Breast epithelium (tissue), 4 donors: ENCODE measurements at places on chromosomes 2 and 18.
A peak's percentile ranks its signal among the peaks of the same experiment; 100 is the strongest.

- no peak for DNase-seq
- no peak overlapping the region for H3K27ac ChIP-seq
- no peak overlapping the region for H3K4me3 ChIP-seq
- H3K27me3 ChIP-seq, result no peaks in the 10 kb centered on the region
- no peaks in the 10 kb centered on the region for H3K36me3 ChIP-seq
- H3K4me1 ChIP-seq, result no peaks in the 10 kb centered on the region
Observed at GRCh38 chr2:735670-736218, 58.5 kb upstream of the TMEM18 start.

- no peak overlapping the region for H3K27ac ChIP-seq
- no peaks in the 10 kb centered on the region for H3K36me3 ChIP-seq
Observed at GRCh38 chr2:236919209-236919608, 166.5 kb upstream of the COPS8 start.

DNA sequence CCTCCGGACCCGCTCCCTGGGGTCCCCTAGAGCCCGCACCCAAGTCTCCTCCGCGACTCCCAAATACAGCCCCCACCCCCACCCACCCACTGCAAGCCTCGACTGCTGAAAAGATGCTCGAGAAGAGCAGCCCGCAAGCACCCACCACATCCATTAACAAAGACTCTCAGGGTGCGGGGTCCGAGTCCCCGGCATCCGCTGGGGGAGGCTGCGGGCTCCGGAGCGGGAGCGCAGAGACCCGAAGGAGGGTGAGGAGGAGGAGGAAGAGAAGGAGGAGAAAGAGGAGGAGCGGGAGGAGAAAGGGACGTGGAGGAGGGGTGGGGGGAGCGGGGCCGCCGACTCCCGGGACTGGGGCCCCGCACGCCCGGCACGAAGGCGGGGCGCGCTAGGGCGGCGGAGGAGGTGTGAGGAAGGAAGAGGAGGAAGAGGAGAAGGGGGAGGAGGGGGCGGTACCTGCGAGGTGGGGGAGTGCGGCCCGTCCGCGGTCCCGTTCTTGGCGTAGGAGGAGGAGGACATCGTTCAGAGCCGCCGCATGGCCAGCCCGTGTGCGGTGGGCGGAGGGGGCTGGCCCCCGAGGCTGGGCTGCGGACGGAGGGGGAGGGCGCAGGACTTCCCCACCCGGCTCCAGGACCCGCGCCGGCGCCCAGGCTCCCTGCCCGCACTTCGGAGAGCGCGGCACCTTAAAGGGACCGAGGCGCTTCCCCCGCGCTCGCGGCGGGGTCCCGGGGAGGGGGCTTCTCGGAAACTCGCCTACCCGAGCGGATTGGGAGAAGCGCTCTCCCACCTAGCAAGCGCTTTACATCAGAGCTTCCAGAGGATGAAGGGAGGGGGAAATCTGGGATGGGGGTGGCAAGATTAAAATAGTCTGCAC, at the start of gene CACNB4:
Gene CACNB4, minus strand, starts transcription at position 549 of the 871 bp plus-strand sequence.
- H3K4me3 ChIP-seq, result peak within 1 kb of the TSS; percentile 93
- H3K27me3 ChIP-seq, result peaks cover 11% of the 10 kb centered on the region
- H3K4me1 ChIP-seq, result no peaks in the 10 kb centered on the region
- no peaks in the 10 kb centered on the region for H3K36me3 ChIP-seq
- peak within 1 kb of the TSS; percentile 84 for H3K27ac ChIP-seq
- no peak for DNase-seq

GRCh38 chr18:35786365-35787042, 186.0 kb upstream of the RMP24 start:
- no peaks in the 10 kb centered on the region for H3K27me3 ChIP-seq
- H3K36me3 ChIP-seq, result no peaks in the 10 kb centered on the region
- no peak overlapping the region for H3K4me3 ChIP-seq
- H3K27ac ChIP-seq, result no peak overlapping the region

- H3K27ac ChIP-seq, result no peak overlapping the region
- no peaks in the 10 kb centered on the region for H3K27me3 ChIP-seq
- no peak for DNase-seq
- no peaks in the 10 kb centered on the region for H3K4me1 ChIP-seq
- no peak overlapping the region for H3K4me3 ChIP-seq
Observed at GRCh38 chr18:21257386-21257785, 15.4 kb downstream of the GREB1L start.

GRCh38 chr2:8086796-8087479, 594.9 kb upstream of the ID2 start:
- DNase-seq, result no peak
- no peaks in the 10 kb centered on the region for H3K36me3 ChIP-seq
- H3K27ac ChIP-seq, result no peak overlapping the region
- H3K27me3 ChIP-seq, result no peaks in the 10 kb centered on the region
- no peak overlapping the region for H3K4me3 ChIP-seq
- no peaks in the 10 kb centered on the region for H3K4me1 ChIP-seq

GRCh38 chr2:170428868-170429267, 250.9 kb downstream of the MYO3B start:
- H3K27ac ChIP-seq, result no peak overlapping the region
- H3K27me3 ChIP-seq, result no peaks in the 10 kb centered on the region
- H3K36me3 ChIP-seq, result no peaks in the 10 kb centered on the region
- H3K4me1 ChIP-seq, result no peaks in the 10 kb centered on the region
- no peak overlapping the region for H3K4me3 ChIP-seq
- no peak for DNase-seq

DNA sequence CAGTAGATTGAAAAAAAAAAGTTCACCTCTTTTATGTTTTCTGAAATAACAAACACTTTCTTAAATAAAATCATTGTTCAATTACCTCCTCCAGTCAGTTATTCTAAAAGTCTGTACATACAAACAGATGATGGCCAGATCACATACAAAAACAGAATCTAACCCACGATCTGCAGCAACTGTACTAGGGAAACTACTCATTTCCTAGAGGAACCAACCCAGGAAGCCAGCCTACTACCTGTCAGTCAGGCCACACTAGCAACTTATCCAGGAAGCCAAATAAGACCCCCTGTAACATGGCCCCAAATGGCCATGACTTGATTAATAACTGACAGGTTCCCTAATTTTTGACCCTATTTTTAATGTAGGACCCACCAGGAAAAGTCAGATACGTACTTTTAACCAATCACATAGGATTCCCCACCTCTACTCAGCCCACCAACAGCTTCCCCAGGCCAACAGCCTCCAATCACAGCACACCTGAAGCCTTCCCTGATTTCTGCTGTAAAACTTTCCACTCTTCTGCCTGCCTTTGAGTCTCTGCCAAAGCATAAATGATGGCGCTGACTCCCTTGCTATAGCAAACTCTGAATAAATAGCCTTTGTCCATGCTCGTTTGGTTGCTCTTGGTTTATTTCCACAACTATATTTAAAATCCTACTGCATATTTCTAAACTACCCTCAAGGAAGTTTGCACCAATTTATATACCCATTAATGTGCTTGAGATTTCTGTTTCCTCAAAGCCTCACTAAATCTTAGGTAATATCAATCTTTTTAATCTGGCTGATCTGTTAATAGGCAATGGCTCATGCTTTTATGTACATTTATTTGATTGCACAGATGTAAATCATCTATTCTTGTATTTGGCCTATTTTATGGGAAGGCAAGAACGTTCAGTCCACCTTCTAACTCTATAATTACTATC, 486.4 kb downstream of the FBXO15 start:
- no peaks in the 10 kb centered on the region for H3K4me1 ChIP-seq
- no peak overlapping the region for H3K27ac ChIP-seq
- no peaks in the 10 kb centered on the region for H3K27me3 ChIP-seq
- no peak overlapping the region for H3K4me3 ChIP-seq

DNA sequence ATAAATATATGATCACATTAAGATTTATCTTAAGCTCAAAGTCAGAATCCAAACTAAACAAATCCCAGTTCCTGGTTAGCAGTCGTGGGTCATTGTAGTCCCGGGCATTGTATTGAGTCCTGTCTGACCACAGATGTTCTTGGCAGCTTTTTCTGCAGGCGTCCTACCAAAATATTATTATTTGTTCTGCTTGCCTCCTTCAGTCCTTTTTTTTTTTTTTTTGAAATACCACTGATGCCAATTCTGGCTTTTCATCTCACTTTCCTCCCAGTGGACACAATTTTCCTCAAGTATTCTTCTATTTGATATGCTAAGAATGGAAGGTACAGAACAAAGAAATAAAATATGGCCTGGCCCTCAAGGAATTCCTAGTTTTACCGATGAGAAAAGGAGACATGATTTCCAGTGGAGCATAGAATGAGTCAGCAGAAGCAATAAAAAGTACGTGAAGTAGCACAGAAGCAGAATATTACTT, 151.6 kb downstream of the CSRNP3 start:
- H3K27me3 ChIP-seq, result no peaks in the 10 kb centered on the region
- no peak overlapping the region for H3K4me3 ChIP-seq
- DNase-seq, result no peak
- H3K27ac ChIP-seq, result no peak overlapping the region
- H3K36me3 ChIP-seq, result no peaks in the 10 kb centered on the region

DNA sequence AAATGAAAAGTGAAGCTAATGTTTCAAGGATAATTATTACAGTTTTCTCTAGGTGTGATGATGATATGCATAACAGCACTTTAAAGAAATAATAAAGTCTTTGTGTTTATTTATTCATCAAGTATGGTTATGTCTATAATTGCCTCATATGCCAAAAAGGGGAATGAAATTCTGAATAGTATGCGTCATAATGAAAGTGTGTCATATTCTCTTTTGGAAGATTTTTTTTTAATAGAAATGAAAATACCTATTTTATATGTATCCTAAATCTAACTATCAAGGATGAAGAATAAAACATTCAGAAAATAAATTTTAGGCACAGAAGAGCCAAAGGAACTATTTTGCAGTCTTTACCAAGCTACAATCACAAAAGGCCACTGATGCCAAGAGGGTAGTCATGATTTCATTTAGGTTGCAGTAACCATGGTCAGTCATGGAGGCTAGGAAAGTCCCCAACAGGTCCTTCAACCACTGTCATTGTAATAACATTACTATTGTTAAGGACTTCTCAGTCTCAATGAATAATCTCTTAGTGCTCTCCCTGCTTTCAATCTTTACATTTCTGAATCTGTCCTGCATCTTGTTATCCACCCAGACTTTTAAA, 712.5 kb downstream of the DCDC2C start:
- DNase-seq, result no peak
- H3K27me3 ChIP-seq, result no peaks in the 10 kb centered on the region
- no peak overlapping the region for H3K27ac ChIP-seq
- H3K4me1 ChIP-seq, result no peaks in the 10 kb centered on the region
- no peak overlapping the region for H3K4me3 ChIP-seq

DNA sequence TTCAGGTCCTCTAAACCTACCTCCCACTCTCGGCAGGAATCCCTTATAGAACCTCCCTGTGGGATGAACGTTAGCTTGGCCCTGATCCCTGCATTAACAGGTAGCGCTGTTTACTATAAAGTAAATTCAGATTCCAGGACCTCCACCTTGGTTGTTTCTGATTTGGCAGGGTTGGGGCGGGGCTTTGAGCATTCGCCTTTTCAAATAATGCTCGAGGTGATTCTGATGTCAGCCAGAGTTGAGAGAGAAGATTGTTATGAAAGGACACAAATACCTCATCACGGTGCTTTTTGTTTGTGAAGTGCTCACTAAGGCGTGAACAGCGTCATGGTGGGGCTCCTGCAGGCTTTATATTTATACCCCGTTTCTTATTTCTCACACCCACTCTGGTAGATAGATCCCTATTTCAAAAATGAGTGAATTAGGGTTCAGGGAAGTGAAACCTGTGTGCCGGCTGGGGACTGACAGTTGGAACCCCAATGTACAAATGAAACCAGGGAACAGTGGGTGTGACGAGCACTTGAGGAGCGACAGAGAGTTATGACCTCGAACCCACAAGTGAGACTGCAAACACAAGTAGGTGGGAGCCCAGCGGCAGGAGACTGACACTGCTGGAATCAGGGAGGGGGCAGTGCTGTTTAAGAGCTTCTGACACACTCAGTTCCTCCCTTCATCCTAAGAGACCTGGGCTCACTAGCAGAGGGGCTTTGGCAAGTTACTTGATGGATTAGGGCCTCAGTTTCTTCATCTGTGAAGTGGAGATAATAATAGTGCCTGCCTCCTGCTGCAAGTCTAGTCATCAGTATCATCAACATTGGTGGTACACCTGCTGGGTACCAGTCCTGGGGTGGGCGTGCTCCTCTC, 14.2 kb upstream of the CXCR4 start:
- H3K27me3 ChIP-seq, result no peaks in the 10 kb centered on the region
- no peak overlapping the region for H3K4me3 ChIP-seq
- DNase-seq, result no peak
- no peaks in the 10 kb centered on the region for H3K36me3 ChIP-seq
- peaks cover 3% of the 10 kb centered on the region for H3K4me1 ChIP-seq

DNA sequence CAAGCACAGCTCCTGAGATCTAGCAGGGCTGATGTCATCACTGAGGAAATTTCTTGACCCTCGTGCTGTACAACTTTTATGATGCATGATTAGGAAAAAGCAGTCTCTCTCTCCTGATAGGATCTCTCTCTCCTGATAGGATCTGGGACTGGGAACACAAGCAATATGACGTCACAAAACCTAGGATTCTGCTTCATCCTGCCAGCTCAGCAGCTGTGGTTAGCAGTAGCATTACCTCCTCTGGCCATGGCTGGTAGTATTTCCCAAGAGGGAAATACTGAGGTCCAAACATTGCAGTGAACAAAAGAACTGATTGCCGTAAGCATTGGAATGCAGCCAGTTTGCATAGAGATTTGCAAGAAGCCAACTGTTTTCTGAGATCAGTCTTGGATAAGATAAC, 521.2 kb upstream of the POU3F3 start:
- H3K4me3 ChIP-seq, result no peak overlapping the region
- H3K27me3 ChIP-seq, result no peaks in the 10 kb centered on the region
- DNase-seq, result no peak
- no peak overlapping the region for H3K27ac ChIP-seq
- no peaks in the 10 kb centered on the region for H3K36me3 ChIP-seq

- no peak for DNase-seq
- no peak overlapping the region for H3K27ac ChIP-seq
- no peak overlapping the region for H3K4me3 ChIP-seq
- H3K36me3 ChIP-seq, result peaks cover 14% of the 10 kb centered on the region
Observed at GRCh38 chr2:117949806-117950205, 64.1 kb downstream of the CCDC93 start.

DNA sequence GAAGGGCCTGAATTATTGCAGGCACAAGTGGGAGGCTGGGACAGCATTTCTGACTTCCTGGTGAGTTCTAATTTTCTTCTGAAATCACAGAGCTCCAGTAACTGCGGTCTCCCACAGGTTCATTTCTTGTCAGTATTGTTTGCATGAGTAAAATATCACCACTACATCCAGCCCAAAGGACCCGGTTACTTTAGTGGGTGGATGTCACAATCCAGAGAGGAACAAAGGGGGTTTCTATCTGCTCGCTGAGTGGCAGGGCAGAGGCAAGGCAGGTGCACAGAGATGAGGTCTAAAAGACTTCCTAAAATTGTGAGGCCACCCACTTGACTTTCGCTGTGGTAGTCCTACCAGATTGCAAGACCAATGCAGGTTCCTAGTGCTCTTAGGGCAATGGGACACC, 800.4 kb upstream of the ID2 start:
- no peaks in the 10 kb centered on the region for H3K27me3 ChIP-seq
- H3K27ac ChIP-seq, result no peak overlapping the region
- no peak overlapping the region for H3K4me3 ChIP-seq

- no peak overlapping the region for H3K27ac ChIP-seq
- H3K27me3 ChIP-seq, result no peaks in the 10 kb centered on the region
- no peak for DNase-seq
Observed at GRCh38 chr18:62982600-62983251, 267.4 kb downstream of the PHLPP1 start.
